ENCODE measurements at places on chromosomes 2 and 18. TPM values are rescaled to one million over a fixed set of nuclear protein-coding genes. Genes with fewer than 3 reads are reported as not detected.

DNA sequence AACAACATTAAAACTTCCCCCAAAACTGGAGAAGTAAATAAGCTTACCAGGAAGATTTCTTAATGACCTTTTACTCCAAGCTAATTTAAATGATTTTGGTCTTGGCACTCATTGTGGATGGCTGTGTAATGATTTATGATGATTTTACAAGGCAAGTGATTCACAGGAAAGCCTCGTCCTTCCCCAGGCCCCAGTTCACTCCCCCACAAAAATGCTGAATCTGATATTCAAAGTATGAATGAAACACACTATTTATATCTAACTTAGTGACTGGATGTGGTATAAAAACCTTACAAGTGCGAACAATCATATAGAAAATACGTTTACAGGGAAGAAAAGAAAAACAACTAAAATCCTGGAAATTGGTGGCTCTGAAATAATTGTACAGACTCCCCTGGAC is 49.8 kb downstream of the ZNF516 start:
- DNase-seq, result no peak

DNA sequence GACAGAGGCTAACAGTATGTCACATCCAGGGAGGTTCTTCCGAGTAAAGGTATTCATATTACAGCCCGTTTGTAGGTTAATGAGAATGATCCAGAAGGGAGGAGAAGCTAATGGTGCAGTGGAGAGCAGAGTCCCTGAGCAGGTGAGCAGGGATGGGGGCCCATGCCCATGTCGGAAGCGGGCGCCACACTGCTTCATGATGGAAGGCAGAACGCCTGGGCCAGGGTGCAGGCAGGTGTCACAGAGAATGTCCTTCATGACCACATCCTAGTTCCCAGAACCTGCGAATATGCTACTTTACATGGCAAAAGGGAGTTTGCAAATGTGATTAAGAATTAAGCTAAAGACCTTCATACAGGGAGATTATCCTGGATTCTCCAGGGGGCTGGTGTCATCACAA is 4.0 kb downstream of the HES6 start:
- DNase-seq, result no peak

- DNase-seq, result no peak
Measured at GRCh38 chr2:210727549-210727948, 171.2 kb downstream of the CPS1 start.

DNA sequence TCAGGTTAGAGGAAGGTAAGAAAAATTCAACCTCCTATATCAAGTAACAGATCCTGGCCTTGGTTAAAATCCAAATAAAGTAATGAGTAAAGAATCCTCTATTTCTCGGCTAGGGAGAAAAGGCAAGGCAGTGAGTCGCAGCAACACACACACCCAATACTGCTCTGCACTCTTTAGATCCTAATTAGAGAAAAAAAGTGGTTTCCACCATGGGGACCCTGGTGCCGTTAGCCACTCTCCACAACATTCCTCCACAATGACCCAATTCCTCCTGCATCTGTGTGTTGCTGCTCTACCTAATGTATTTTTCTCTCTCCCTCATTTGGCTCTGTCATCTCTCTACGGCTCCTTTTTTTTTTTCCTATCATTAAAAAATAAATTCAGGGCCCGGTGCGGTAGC is 462.7 kb downstream of the METTL4 start:
- no peak for DNase-seq

DNA sequence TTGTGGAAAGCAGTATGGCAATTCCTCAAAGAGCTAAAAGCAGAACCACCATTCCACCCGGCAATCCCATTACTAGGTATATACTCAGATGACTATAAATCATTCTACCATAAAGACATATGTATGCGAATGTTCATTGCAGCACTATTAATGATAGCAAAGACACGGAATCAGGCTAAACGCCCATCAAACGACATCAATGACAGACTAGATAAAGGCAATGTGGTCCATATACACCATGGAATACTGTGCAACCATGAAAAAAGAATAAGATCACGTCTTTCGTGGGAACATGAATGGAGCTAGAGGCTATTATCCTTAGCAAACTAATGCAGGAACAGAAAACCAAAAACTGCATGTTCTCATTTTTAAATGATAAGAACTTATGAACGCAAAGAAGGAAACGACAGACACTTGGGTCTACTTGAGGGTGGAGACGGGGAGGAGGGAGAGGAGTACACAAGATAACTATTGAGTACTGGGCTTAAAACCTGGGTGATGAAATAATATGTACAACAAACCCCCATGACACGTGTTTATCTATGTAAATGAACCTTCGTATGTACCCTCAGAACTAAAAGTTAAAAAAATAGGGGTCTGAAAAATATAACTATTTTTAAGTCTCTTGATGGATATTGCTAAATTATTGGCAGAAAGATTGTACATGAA is 32.0 kb upstream of the CYTIP start:
- DNase-seq, result no peak

DNA sequence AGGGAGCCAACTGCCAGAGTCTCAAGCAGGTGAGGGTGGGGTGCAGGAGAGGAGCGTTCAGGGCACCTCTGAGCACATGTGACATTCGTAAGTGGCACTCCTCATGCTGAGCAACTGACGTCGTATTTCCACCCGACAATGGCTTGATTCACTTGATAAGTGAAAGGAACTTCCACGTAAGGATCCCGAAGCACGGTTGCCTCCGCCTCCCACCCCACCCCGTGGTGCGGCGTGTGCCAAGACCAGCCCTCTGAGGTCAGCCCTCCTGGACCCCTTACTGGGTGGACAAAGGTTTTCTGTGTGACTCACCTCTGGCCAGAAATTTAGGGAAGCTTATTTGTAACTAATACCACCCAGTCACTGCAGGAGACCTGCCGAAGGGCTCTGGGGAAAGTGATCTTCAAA is 59.9 kb downstream of the AGAP1 start:
- no peak for DNase-seq

DNA sequence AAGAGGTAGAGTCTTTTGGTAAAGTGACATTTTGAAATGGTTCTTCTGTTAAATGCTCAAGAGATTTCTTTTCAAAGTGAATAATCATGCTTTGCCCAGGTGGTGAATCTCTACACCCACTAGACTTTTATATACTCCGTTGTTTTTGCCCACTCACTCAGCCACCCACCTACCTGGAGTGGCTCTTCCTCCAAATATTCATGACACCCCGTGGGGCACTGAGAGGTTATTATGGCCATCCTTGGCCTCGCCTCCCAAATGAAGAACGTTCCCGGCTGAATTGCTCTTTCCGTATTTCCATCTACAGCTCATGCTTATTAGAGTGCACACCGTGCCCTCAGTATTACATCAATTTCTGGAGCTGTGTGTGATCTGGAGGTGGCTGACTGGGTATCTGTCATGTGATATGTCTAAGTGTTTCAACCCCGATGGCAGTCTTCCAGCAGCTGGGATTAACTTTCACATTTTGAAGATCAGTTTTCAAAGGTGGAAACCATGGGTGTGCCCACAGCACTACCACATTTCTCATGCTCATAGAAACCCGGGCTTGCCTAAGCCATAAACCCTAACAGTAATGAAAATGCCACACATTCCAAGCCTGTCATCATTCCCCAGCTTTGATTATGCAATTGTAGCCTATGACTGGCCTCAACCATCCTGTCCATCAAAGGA is 406.6 kb upstream of the MMADHC start:
- DNase-seq, result no peak

GRCh38 chr2:12624384-12624783 is 92.4 kb upstream of the TRIB2 start:
- no peak for DNase-seq

PKDCC gene
- polyA plus RNA-seq, result 0.25 TPM

DYNAP gene
- polyA plus RNA-seq, result not detected

GPR75 gene
- polyA plus RNA-seq, result 0.20 TPM

LIMS3 gene
- polyA plus RNA-seq, result 0.36 TPM

DLX1 gene
- 0.18 TPM for polyA plus RNA-seq

OST4 gene
- 786 TPM for polyA plus RNA-seq
